ENCODE measurements at places on chromosomes 16 and 17. TPM values are rescaled to one million over a fixed set of nuclear protein-coding genes. Genes with fewer than 3 reads are reported as not detected.
A peak's percentile ranks its signal among the peaks of the same experiment; 100 is the strongest.

- DNase-seq, result no peak
Measured at GRCh38 chr17:43766413-43767052, 7.9 kb upstream of the SOST start.

The SNF8 gene
- polyA plus RNA-seq, result 94.9 TPM

DNA sequence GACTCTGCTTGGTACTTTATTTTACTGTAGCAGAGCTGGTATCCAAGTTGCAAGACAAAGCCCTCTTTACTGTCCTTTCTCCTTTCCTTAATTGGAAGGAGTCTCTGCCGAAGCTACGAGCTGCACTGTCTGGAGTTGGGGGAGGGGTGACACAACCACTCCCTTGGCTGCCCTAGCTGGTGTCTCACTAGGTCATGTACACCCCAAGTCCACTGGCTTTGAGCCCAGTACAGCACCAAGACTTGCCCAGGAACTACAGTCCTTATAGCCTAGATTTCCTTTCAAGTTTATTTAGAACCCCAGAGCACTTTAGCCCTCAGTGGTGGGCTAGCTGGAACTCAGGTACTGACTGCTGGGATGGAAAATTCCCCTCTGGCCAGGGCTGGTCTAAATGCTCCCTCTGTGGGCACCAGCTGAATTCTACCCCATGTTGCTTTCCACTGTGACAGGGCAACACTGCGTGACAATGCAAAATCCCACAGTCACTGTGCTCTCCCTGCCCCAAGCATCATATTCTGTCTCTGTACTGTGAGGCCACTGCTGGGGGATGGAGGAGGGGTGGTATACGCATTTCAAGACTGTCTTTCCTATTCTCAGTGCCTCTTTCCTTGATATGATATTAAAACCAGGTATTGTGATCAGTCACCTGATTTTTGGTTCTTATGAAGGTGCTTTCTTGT is 18.4 kb downstream of the EFCAB5 start:
- DNase-seq, result no peak

DNA sequence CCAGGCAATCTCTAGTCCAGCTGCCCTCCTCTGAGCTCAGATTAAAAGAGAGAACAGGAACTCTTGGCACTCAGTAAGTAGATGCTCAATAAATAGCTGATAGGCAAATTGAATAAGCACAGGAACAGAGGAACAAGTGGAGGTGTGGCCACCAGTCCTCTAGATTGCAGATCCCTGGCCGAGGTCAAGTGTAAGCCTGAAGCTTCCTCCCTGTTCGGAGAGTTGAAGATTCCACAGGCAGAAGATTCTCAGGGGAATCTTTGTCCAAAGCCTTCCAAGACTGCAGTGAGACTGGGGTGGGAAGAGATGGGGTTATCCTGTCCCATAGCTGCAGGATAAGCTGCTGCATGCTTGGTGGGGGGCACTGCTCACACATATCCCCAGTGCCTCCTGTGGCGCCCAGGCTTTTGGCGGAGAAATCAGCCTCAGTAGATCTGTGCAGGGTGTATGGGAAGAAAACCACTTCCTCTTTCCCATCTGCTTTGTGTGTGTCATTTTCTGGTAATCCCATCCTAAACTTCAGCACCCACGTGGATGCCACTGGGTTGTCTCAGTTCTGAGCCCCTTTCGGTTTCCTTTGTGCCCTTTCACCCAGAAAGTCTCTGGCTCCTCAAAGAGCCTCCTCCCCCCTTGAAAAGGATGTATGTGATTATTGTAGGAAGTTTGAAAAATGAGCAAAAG is 12.1 kb downstream of the CD300A start:
- DNase-seq, result no peak

The THAP11 gene
- polyA plus RNA-seq, result 31.3 TPM

The KRT36 gene
- not detected for polyA plus RNA-seq

The DRC7 gene
- polyA plus RNA-seq, result 3.5 TPM

The ASGR2 gene
- 0.39 TPM for polyA plus RNA-seq

GRCh38 chr16:12276576-12276975 is 300.0 kb downstream of the SNX29 start:
- DNase-seq, result no peak

The SLFN5 gene
- polyA plus RNA-seq, result 3.6 TPM

The AOC2 gene
- polyA plus RNA-seq, result 4.1 TPM

- DNase-seq, result no peak
Measured at GRCh38 chr17:57158325-57158724, 73.3 kb downstream of the AKAP1 start.

- DNase-seq, result no peak
Measured at GRCh38 chr17:11578998-11579397, 19.3 kb upstream of the DNAH9 start.

DNA sequence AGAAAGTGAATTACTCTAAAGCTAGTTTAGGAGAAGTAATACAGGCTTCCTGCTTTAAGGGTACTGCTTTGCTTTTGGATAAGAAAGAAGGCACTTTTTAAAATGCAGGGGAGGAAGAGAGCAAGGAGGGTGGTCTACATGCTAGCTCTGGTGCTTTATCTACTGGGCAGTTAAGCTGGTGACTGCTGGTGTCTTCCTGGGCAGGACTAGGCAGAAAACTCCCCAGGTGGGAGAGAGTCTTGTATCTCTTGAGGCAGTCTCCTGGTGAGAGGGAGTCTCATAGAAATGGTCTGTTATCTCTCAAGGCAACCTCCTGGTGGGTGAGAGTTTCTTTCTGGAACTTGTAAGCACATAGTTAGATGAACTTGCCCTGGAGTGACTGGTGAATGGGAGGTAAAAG is 953.9 kb upstream of the GOT2 start:
- DNase-seq, result no peak

- no peak for DNase-seq
Measured at GRCh38 chr17:36036235-36036634, 18.5 kb upstream of the CCL23 start.

DNA sequence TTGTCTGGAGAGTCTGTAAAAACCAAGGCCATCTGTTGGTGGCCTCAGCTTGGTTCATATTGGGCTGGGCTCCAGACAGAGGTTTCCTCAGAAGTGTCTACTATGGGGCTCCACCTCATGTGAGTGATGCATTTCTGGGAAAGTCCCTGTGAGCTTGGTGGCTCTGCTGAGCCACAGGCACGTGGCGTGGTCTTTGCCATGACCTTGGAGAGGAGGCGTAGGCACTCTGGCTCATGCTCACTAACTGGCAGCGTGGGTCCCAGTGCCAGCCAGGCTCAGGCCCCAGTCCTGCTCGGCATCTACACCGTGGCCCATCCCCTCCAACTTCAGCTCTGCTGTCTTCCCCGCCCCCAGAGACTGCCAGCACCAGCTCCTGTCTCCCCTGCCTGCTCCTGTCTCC is 10.7 kb upstream of the SMTNL2 start:
- no peak for DNase-seq

DNA sequence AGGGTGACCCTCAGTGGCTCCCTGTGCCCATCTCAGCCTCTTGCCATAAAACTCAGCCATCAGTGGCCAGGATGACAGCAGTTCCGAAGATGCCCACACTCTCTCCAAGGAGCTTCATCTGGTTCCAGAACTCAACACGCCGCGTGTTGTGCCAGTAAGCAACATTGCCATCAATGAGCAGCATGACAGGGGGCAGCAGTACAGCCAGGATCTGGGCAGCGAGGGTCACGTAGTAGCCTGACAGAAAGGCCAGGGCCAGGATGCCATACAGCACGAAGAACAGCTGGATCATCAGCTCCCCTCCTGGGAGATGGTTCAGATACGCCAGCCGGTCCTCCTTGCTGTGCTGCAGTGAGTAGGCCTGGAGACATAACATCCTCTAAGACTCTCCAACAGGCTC is 2.9 kb downstream of the TMEM101 start:
- no peak for DNase-seq

- no peak for DNase-seq
Measured at GRCh38 chr17:74353446-74354060, 8.1 kb downstream of the BTBD17 start.

The TNK1 gene
- polyA plus RNA-seq, result 3.4 TPM

DNA sequence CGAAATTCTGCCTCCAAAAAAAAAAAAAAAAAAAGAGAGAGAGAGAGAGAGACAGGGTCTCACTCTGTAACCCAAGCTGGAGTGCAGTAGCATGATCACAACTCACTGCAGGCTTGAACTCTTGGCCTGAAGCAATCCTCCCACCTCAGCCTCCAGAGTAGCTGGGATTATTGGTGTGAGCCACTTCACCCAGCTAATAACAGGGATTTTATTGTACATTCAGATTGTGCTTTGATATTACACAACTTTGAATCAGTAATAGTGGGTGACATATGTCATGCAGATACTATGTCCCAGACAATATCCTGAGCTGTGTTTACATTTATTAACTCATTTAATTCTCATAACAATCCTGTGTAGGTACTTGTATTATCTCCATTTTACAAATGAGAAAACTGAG is 19.7 kb upstream of the DHX8 start:
- no peak for DNase-seq

DNA sequence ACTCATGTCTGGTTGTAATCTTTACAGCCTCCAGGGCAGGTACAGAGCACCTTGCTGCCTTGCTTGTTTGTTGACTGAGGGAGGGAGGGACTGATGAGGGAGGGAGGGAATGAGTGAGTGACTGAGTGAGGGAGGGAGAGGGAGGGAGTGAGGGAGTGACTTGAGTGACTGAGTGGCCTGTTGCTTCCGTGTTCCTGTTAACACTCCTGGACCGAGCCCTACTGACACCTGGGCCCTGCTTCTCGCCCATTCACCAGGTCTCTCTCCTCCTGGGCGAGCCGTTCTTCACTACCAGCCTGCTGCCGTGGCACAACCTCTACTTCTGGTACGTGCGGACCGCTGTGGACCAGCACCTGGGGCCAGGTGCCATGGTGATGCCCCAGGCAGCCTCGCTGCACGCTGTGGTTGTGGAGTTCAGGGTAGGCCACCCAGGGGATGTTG is 41.2 kb downstream of the PRMT7 start:
- no peak for DNase-seq

The SLC16A11 gene
- polyA plus RNA-seq, result 0.52 TPM

GRCh38 chr17:7717756-7718350 is 309 bp downstream of the DNAH2 start:
- DNase-seq, result no peak

- DNase-seq, result peak; percentile 71
Measured at GRCh38 chr16:53041320-53042051, 11.2 kb downstream of the CHD9NB start.

DNA sequence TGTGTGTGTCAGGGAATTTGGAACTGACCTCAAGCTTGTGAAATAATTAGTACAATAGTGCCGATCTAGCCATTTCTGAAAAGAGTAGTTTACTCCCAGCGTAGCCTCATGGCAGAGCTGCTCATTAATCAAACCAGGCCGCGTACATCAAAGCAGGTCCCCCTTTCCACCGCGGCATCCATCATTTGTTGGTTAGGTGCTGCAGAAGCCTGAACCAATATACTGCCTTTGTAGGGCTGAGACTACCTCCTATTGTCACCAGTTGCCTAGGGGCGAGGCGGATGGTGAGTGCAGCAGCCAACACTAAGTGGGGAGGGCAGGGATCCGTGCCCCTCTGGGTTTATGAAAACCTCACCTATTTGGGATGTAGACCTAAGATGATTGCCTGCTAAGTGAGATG is 264.1 kb downstream of the TMEM114 start:
- peak; percentile 44 for DNase-seq

The RAB34 gene
- polyA plus RNA-seq, result 58.8 TPM

The MYH3 gene
- polyA plus RNA-seq, result 17.9 TPM

- DNase-seq, result no peak
Measured at GRCh38 chr16:87580855-87581261, 21.4 kb upstream of the JPH3 start.

DNA sequence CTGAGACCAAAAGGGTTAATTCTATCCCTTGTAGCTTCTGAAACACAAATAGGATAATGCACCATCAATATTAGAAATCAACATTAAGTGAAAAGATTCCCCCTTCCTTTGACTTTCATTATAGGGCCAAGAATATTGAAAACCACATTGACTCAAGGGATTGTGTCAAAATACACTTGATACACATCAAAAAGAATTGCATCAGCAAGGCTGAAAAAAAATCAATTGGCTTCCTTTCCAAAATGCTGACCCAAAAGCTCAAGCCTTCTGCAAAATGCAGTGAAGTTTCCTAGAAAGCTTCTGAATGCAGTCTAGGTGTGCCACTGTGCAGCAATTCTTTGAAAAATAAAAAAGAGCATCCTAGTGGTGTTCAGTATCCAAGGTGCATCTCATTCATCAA is 674.4 kb downstream of the TOX3 start:
- DNase-seq, result no peak

DNA sequence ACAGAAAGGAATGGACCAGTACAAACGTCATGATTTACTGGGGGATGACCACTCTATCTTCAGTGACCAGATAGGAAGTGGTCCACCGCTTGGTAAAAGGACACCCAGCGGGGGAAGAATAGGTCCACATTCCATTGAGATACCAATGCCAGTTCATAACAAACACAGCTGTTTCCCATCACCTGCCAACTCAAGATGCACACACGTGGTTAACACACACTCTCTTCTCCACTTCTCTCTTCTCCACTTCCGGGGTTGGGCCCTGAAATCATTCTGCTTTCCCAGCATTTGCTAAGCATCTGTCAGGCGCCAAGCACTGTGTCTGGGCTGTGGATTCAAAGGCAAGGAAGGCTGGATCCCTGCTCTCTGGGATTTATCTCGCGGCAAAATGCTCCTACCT is 175.5 kb downstream of the SLC39A11 start:
- DNase-seq, result no peak

DNA sequence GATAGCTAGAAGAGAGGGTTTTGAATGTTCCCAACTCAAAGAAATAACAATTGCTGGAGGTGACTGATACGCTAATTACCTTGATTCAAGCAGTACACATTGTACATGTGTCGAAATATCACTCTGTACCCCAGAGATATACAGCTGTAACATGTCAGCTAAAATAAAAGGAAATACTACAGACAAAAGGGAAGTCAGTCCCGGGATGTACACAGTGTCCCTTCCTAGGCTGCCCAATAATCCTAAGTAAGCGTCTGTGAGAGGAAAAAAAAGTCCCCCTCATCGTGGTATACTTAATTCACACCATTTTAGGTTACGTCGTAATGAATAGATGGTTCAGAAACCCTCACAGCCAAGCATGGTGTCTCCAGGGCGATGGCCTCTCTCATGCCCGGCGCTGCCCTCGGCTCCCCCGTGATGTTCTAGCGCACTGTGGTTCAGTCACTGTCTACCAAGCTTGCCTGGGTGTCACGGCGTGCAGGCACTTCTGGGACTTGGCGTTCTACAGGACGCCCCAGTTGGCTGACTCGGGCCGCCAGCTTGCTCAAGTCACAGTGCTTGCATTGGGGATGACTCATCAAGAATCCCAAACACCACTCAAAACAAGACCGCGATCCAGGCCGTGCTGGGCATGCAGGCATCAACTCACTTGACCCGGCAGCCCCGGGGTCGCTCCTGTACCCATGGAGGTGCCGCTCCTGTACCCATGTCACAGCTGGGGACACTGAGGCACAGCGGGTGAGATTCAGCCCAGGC is 27.6 kb downstream of the CCDC40 start:
- DNase-seq, result no peak

DNA sequence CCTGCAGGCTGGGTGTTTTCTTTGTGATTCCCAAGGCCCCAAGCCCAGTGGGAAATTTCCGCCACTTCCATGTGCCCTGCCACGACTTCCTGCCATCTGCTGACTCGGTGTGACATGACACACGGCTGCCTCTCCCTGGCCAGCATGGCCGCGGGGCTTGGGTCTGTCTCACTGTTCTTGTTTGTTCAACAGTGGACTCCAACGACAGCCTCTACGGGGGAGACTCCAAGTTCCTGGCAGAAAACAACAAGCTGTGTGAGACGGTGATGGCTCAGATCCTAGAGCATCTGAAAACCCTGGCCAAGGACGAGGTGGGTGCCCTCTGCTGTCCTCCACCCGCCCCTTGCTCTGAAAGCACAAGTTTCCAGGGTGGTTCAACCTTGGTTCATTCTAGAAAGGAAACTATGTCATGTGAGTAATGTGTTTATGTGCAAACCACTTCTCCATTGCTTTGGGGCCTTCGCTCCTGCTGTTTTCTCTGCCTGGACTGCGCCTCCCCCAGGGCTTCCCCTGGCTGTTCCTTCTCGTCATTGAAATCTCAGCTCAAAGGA is 26.8 kb downstream of the KNOP1 start:
- no peak for DNase-seq

Measured in spinal cord (tissue), 10 donors.